ENCODE measurements at places on chromosomes 4 and X.

DNA sequence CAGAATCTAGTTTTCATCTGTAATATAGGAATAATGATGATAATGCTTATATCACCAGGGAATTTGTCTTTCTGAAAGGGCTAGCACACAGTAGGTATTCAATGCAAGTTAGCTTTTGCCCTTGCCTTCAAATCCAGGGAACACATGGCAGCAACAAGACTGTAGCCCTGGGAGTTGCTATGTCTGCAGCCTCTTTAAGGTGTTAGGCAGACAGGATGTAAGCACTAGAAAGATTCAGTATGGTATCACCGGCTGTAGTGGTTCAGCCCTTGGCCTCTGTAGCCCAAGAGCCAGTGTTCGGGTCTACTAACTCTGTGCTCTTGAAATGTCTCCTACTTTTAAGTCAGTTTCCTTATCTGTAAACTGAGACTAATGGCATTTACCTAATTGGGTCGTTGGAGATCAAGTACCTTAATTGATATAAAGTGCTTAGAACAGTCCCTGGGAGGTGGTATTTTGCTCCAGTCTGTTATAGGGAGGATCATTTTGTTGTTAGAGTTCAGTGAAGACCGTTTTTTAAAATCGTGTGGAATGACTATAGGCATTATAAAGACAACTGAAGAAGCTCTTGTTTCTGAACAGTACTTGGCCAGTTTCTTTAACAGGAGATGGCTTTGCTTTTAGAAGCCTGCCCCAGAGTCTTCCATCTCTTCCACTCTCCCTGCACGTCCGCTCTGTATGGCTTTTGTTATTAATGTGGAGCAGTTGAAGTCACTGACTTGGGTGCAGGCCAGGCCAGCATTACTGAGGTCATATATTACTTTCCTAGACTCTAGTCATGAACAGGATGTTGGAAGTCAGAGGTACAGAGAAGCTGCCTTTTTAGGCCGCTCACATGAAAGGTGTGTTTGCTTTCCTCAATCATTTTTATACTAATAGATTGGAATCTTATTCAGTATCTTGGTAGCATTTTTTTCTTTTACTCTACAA is 44.8 kb downstream of the GAB1 start:
- DNase-seq, result no peak

DNA sequence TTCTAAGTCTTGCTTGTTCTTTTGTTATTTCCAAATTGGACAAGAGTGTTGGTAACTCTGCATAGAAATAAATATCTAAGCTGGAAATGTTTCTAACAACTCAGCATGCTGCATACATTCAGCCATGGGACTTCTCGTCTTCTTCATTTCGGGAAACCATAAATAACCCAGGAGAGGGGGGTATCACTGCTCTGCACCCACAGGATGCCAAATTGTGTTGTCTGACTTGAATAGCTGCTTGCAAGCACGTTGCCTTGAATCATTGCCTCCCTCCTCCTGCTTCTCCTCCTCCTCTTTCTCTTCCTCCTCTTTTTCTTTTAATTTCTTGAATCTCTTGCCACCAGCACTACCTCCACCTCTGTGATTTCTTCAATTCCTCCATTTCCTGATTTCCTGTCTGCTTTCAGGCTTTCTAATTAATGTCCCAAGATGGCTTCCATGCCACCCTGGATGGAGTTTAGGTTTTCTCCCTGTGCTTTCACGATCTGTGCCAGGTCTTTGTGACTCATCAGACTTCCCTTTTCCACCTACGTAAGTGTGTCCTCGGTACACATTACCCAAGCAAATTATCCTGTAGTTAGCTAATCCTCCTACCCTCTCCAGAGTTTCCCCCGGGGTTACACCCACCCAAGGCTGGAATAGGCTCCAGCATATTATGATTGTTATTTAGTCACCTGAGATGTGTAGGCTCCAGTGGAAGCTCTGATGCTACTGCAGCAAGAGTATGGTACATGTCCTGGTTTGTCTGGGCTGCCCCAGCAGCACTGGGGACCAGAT is 122.6 kb upstream of the VCX3B start:
- DNase-seq, result no peak

- no peak for DNase-seq
Measured at GRCh38 chrX:153944800-153945150, 332 bp upstream of the RENBP start.

GRCh38 chr4:80154545-80154933 is 42.8 kb upstream of the PRDM8 start:
- no peak for DNase-seq

- no peak for DNase-seq
Measured at GRCh38 chrX:97026406-97026805, 142.7 kb downstream of the RPA4 start.

DNA sequence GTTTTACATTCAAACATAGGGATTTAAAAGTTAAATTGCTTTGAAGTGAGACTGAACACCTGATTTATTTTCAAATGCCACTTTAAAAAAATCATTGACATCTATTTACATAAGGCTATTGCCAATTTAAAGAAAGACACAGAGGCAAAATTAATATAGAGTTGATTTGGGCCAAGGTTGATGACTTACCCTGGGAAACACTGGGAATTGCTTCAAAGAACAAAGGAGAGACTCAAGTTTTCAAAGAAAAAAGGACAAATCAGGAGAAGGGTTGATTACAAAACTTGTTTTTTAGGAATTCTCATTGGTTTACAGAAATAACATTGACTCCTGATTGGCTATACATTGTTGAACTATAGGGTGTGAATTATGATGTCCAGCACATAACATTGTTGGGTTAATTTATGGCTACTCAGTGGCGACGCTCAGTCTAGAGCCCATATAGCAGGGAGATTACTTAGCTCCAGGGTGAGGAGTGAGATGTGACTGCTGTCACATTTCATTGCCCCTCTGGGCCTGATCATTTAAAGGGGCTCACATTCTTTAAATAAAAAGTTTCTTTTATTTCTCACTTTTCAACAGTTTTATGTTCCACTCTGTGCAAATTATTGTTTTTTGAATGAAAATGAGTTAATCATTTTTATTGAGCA is 184.6 kb downstream of the SPATA18 start:
- no peak for DNase-seq

DNA sequence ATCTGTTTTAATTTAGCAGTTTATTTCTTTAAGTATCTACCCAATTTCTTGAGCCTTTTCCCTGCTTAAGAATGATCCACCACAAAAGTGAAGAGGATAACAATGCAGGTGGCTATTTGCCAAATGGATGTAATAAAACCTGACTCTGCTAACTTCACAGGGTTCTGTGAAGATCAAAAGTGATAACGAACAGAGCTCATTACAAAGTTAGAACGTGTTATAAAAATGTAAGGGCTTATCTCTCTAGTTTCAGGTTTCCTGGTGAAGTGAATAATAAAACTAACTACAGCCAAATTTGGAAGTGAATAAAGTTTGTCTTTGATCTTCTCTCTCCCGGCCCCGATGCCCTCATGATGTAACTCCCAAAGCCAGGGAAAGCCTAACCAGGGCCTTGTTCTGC is 497.9 kb downstream of the SMARCA1 start:
- DNase-seq, result no peak

DNA sequence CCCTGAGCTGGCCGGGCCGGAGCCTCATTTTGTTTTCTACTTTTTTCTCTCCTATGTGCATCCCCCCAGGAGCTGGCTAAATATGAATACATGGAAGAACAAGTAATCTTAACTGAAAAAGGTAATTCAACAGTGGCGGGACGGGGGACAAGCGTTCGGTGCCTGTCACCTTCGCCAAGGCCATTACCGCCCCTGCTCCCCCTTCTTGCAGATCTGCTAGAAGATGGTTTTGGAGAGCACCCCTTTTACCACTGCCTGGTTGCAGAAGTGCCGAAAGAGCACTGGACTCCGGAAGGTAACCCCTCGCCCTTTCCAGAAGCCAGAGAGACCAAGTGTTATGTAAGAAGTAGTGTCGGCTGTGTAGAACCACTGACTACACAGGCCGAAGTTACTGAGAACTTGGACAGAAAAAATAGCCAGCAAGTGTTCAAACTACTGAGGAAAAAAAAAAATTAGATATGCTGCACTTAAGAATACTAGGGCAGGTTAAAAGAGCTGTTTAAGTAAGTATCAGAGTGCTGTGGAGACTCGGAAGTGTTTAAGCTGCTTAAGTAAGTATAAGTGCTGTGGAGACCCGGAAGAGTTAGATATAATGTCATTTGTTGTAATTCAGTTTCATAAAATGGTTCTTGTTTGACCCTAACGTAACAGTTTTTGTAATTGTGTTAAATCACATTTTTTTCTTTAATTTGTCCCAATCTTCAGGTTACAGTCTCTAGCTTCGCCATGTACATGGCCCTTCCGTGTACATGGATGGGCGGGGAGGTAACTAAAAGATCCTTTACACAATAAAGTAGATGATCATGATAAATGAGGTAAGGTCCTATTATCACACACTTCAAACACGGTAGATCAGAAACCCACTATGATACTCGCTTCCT is 856 bp downstream of the SAT1 start:
- DNase-seq, result no peak

- no peak for DNase-seq
Measured at GRCh38 chr4:83996254-83996653, 460.3 kb downstream of the GPAT3 start.
